ENCODE measurements at places on chromosomes 16 and 17. TPM values are rescaled to one million over a fixed set of nuclear protein-coding genes. Genes with fewer than 3 reads are reported as not detected.

GRCh38 chr16:65934443-65934842 is 432.0 kb upstream of the CDH5 start:
- H3K4me1 ChIP-seq: no peaks in the 10 kb centered on the region
- H3K36me3 ChIP-seq: no peaks in the 10 kb centered on the region
- H3K27me3 ChIP-seq: no peaks in the 10 kb centered on the region

GRCh38 chr17:28174352-28175046 is 132.0 kb downstream of the NLK start:
- no peak overlapping the region for H3K4me3 ChIP-seq
- H3K27me3 ChIP-seq: no peaks in the 10 kb centered on the region
- no peak overlapping the region for H3K27ac ChIP-seq
- peaks cover 7% of the 10 kb centered on the region for H3K4me1 ChIP-seq
- peak; percentile 4 for DNase-seq
- H3K36me3 ChIP-seq: no peaks in the 10 kb centered on the region

The PRSS21 gene
- 8.8 TPM for total RNA-seq

DNA sequence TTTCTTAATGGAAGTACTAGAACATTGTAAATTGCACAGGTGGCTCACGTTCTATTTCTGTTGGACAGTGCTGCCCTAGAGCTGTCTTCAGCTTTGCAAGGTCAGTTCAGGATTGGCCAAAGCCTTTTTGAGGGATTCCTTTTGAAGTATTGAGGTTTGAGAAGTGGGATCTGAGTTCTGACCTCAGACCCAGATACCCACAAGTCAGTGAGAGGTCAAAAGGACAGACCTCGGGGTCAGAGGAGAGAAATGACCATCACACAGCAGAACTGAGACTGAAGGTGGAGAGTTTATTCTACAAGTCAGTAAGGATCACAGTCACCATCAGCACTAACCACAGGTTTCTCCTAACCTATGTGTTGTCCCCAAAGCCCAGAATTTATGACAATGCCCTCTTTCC is 1.7 kb downstream of the ACSM5 start:
- no peaks in the 10 kb centered on the region for H3K4me1 ChIP-seq
- H3K27ac ChIP-seq: no peak overlapping the region
- H3K27me3 ChIP-seq: no peaks in the 10 kb centered on the region
- DNase-seq: no peak
- no peaks in the 10 kb centered on the region for H3K36me3 ChIP-seq

The GDPD3 gene
- total RNA-seq: 4.7 TPM

The LAT gene
- 203 TPM for total RNA-seq

DNA sequence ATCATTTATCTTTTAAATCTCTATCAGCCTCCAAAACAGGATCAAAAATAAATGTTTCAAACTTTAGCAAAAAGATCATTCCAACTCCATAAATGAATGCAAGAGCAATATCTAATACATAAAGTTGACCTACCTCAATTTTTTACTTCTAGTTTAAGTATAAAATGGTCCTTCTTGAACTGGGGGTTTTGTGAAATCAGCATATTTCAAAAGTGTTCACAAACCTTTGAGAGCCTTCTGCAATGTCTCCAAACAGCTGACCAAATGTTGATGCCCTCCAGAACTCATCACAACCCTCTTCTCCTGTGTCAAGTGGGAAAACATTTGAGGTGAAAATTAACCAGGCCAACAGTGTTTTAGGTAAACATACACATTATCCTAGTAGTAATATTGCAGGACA is 7.7 kb downstream of the MED1 start:
- H3K27ac ChIP-seq: no peak overlapping the region
- peaks cover 21% of the 10 kb centered on the region for H3K36me3 ChIP-seq
- H3K27me3 ChIP-seq: no peaks in the 10 kb centered on the region
- DNase-seq: no peak
- no peaks in the 10 kb centered on the region for H3K4me1 ChIP-seq
- no peak overlapping the region for H3K4me3 ChIP-seq

The SYT17 gene
- total RNA-seq: not detected

DNA sequence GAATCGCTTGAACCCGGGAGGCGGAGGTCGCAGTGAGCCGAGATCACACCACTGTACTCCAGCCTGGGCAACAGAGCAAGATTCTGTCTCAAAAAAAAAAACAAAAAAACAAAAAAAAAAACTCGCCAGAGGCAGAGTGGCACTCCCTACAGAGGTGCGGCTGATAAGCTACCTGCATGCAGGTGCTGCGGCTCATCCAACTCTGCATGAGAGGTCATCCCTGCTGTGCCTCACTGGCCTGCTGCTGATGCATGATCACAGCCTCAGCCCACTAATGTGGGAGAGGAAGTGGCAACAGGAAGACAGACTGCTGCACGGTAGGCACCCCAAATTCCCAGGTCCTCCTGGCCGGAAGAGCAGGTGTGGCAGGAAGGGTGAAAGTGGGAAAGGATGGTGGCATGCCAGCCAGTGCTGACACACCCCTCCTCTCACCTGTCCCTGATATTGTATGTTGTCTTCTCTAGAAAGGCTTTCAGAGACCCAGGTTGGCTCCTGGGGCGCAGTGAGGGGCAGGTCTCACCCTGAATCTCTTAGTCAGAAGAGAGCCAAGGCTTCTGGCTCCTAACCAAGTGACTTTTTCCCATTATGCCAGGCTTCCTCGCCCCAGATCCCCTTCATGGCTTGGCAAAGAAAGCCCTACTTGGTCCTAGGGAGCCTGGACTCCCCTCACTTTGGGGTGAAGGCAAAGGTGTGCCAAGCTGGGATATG is 11.8 kb downstream of the NXPH3 start:
- H3K27me3 ChIP-seq: no peaks in the 10 kb centered on the region
- DNase-seq: no peak
- H3K4me3 ChIP-seq: no peak overlapping the region
- H3K27ac ChIP-seq: no peak overlapping the region

The TBC1D3I gene
- 0.20 TPM for total RNA-seq

The CX3CL1 gene
- not detected for total RNA-seq

- no peaks in the 10 kb centered on the region for H3K27me3 ChIP-seq
- peak overlapping the region; percentile 37 for H3K4me3 ChIP-seq
- peaks cover 28% of the 10 kb centered on the region for H3K4me1 ChIP-seq
- H3K36me3 ChIP-seq: no peaks in the 10 kb centered on the region
- H3K27ac ChIP-seq: no peak overlapping the region
These were observed 744 bp upstream of the METRNL start for GRCh38 chr17:83078378-83079351.

- H3K27ac ChIP-seq: no peak overlapping the region
- H3K27me3 ChIP-seq: no peaks in the 10 kb centered on the region
These were observed 17.2 kb downstream of the COIL start for GRCh38 chr17:56943505-56944125.

DNA sequence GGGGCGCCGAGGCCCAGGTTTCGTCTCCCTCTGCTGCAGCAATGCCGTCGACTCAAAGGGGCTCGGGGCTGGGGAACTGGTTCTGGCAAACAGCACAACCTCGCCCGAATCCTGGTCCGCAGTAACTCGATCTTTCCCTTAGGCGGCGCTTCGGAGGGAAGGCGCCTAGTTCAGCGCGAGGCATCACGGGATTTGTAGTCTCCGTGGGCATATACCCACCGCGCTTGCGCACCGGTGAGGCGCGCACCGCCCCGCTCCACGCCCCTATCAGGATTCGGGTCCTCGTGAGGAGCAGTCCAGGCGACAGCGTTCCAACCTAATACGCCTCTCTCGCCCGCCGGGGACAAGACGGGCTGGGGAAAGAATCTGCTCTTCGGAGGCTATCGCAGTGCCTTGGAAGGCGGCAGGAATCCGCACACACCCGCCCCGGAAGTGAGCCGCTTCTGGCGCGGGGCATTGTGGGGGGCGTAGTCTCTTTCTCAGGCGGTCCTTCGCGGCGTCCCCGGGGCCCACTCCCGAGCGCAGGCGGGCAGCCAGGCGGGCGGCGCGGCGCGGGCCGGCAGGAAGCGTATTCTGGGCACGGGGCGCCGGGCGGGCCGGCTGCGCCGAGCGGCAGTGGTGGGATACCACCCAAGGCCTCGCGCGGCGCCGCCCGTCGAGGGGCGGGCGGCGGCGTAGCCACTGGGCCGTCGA is at the start of gene THAP11:
Gene THAP11, plus strand, starts transcription at position 505 of the 693 bp plus-strand sequence. CDS start 235 bp downstream, outside the sequence.
- peak; percentile 97 for DNase-seq
- H3K27me3 ChIP-seq: no peaks in the 10 kb centered on the region
- H3K36me3 ChIP-seq: no peaks in the 10 kb centered on the region
- H3K4me1 ChIP-seq: peaks cover 41% of the 10 kb centered on the region

The MPP2 gene
- total RNA-seq: 1.1 TPM

- no peak for DNase-seq
- peaks cover 12% of the 10 kb centered on the region for H3K4me1 ChIP-seq
- peaks cover 3% of the 10 kb centered on the region for H3K27me3 ChIP-seq
- no peak overlapping the region for H3K27ac ChIP-seq
- H3K4me3 ChIP-seq: no peak overlapping the region
- H3K36me3 ChIP-seq: no peaks in the 10 kb centered on the region
These were observed 14.3 kb upstream of the PRKAR1A start for GRCh38 chr17:68497885-68498319.

The SRL gene
- total RNA-seq: not detected

The SOST gene
- total RNA-seq: not detected

DNA sequence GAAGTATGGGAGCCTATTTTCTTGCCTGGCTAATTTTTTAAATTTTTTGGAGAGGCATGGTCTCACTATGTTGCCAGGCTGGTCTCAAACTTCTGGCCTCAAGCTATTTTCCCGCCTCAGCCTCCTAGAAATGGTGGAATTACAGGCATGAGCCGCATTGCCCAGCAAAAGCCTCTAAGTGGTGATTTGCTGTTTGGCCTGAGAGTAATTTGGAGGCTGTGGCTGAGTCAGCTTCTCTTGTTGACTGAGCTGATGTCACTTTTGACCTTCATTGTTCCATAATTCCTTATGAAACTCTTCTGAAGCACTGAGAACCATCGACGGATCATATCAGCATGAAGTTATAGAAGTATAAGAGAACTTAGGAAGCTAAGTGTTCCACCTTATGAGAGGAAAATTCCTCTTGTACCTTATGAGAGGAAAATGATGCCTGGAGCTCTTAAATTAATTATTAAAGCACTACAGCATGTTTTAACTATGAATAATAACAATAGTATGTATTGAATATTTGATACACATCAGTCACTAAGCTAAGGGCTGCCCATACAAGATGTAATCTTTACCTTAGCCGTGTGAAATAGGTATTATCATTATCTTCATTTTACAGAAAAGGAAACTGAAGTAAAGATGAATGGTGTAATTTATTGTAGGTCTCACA is 220.8 kb upstream of the MON1B start:
- no peaks in the 10 kb centered on the region for H3K36me3 ChIP-seq
- H3K27ac ChIP-seq: no peak overlapping the region
- H3K27me3 ChIP-seq: no peaks in the 10 kb centered on the region
- no peaks in the 10 kb centered on the region for H3K4me1 ChIP-seq
- no peak for DNase-seq

The KRT35 gene
- total RNA-seq: not detected

The SLC16A3 gene
- total RNA-seq: 27.5 TPM

DNA sequence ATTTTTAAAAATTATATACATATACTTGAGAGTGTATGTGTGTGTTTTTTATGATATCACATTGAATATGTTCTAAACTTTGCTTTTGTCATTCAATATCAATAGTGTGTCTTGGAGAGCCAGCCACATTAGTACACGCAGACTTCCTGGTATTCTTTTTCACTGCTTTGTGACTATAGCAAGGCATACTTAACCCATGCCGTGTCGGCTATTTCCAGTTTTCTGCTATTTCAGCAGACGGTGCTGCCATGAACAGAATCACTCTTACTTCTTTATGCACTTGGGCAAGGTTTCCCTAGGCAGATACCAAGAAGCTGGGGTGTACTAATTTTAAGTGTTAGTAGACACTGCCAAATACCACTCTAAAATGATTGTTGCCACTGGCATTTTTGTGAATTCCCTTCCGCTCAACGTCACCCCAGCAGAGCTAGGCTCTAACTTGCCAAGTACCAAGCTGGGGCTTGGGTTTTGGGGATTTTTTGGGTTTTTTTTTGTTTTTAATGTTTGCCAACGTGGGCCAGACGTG is 134.9 kb downstream of the SOCS1 start:
- H3K27me3 ChIP-seq: no peaks in the 10 kb centered on the region
- no peak for DNase-seq
- peaks cover 13% of the 10 kb centered on the region for H3K36me3 ChIP-seq
- no peaks in the 10 kb centered on the region for H3K4me1 ChIP-seq

- H3K36me3 ChIP-seq: no peaks in the 10 kb centered on the region
- H3K4me3 ChIP-seq: no peak overlapping the region
- DNase-seq: no peak
- H3K27ac ChIP-seq: no peak overlapping the region
These were observed 31.5 kb downstream of the ZFHX3 start for GRCh38 chr16:73016488-73016830.

DNA sequence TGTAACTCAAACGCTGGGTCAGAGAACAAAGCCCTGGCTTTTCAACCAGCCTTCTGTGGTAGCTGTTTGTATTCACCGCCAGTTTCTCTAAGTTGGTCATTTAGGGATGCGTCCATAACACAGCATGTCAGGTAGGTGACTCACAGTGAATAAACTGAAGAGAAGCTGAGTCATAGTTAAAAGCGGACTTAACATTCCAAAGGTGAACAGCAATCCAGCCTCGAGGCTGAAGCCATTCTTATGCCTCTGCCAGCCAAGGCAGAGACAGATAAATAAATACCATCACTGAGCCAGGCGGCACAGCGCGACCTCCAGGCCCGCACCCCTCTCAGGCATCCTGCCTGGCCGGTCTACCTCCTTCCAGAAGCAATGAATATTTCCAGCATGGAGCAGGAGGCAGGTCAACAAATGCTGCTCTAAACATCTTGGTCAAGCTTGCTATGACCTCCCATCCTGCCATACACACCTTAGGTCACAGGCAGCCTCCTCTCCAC is 12.4 kb upstream of the CACNG4 start:
- no peak overlapping the region for H3K4me3 ChIP-seq
- no peak for DNase-seq

DNA sequence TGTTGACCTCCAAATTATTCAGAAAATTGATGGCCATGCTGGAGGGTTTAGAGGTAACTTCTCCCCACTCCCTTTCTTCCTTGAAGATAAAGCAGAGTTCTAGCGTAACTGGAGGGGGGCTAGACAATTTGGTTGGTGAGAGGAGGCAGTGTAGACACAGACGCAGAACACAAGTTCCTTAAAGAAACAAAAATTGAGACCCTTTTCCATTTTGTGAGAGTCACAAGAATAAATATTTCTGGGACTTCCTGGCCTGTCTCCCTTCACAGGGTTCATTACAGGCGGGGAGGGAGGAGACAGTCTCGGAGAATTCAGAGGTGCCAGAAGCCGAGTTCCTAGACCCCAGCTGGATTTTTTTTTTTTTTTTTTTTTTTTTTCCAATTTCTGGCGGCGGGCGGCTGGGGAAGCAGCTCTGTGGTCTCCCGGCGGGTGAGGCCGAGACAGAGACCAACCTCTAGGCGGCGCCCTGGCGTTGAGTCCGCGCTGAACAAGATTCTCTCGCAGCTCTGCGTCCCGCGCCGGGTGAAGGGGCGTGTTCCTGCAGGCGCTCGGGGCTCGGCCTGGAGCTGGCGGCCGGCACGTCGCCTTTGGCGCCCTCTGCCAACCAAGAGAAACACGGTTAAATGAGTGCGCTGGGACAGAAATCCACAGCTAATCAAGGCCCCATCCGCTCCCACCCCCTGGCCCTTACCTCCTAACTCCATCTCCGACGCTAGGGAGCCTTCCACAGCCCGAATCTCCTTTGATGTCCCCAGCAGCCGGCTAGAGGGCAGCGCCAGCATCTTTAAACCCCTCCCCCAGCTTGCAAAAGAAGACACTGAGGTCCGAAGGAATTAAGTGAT is 10.2 kb upstream of the HOXB9 start:
- no peak overlapping the region for H3K4me3 ChIP-seq
- peaks cover 49% of the 10 kb centered on the region for H3K27me3 ChIP-seq
- H3K27ac ChIP-seq: no peak overlapping the region

The PLA2G10 gene
- total RNA-seq: not detected

Data from CD8-positive, alpha-beta memory T cell (primary cell).